ENCODE measurements at places on chromosomes 2 and 18. TPM values are rescaled to one million over a fixed set of nuclear protein-coding genes. Genes with fewer than 3 reads are reported as not detected.

Gene PSMA8
- not detected for total RNA-seq

Gene BCL11A
- 76.3 TPM for total RNA-seq

DNA sequence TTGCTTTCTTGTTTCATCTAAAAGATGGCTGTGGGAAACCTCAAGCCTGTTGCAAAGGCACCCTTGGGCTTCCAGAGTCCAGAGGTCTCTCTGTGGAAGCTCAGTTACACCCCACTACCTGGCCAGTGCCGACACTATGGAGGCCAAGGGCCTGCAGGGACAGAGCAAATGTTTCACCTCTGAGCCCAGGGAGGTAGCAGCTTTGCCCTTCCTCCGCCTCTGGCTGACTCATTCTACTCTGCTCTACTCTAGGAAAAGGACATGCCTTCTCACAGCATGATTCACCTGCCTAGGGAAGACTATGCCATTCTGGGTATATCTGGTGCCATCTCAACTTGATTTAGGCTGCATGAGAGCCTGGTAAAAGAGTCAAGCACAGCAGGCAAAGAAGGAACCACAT lies 12.2 kb downstream of the MYOM1 start:
- DNase-seq = no peak

- peak; percentile 74 for DNase-seq
Measured at GRCh38 chr2:120396013-120396860, 50.3 kb downstream of the INHBB start.

DNA sequence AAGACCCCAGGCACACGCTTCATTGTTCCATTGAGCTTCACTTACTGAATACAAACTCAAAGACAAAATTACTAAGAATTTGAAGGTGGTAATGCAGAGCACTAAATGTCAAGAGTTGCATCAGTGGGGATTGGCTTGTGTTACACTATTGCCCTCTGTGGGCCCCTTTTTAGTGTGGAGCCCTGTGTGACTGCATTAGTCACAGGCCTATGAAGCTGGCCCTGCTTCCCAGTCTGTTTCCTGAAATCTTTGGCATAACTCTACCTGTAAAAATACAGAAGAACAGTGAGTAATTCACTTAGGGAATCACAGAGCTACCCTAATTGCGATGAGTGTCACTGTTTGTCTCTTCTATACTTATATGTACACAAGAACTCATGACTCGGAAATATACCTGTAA lies 40.0 kb upstream of the STPG4 start:
- DNase-seq = no peak

DNA sequence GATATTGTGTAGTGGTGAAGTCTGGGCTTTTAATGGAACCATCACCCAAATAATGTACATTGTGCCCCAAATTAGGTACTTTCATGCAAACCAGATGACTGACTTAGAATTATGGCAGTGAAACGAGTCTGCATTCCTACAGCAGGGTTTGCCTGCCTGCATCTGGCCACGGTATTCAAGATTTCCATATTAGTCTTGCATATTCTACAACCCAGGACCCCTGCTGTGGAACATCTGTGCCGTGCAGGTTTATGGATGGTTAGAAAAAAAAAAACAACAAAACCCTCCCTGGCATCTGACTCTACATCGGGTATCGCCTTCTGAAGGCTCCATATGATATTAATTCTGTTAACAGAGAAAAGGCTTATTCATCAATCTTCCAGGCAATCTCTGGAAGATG lies 394.8 kb downstream of the DCDC2C start:
- DNase-seq = no peak

GRCh38 chr18:35740656-35741055 lies 159.1 kb downstream of the GALNT1 start:
- no peak for DNase-seq

GRCh38 chr18:76756531-76757253 lies 65.7 kb upstream of the ZNF236 start:
- DNase-seq = no peak

GRCh38 chr2:218963601-218964000 lies 4.1 kb downstream of the CDK5R2 start:
- DNase-seq = no peak

DNA sequence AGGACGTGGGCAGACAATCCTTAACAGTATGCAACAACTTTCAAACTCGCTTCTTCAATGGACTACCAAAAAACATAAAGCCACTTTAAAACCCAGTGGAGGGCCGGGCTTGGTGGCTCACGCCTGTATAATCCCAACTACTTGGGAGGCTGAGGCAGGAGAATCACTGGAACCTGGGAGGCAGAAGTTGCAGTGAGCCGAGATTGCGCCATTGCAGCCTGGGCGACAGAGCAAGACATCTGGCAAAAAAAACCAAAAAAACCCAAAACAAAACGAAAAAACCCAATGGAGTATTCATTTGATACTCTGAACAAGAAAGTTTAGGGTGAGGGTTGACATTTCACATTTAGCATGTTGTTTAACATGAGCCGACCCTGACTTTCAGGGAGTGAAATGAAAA lies 14.0 kb downstream of the RNF125 start:
- no peak for DNase-seq
